ENCODE measurements at places on chromosomes 13 and 19.

DNA sequence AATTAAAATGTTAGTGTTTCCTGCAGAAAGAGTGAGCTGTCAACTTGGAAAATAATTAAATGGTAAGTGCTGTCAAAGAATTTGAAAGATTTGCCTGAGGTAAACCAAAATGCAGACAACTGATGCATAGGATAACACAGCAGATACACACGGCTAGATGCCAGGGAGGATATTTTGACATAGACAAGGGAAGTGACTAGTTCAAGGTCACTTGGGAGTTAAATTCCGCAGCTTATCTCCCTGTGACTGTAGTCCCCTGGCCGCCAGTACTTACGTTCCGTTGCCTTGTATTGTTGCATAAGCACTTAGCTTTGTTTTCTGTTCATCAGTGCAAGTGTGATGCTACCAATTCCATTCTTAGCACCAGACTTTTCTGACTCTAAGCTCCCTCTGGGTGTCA, 247.3 kb upstream of the MAB21L1 start:
- no peak for DNase-seq

DNA sequence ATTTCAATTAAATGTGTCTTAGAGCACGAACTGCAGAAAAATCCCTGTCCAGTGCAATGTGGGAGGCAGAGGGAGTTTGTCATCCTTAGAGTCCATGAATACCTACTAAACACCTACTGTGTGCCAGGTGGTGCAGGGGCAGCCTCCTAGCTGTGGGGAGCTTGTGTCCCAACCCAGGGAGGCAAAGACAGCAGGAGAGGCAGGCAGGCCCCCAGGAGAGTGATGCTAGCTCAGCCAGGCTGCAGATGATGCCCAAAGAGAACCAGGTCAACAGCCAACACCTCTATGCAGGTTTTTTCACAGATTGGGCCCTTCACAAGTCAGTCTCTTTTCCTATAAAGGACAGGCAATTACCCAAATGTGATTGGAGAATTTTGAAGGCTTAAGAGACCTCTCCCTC, 108.2 kb upstream of the UQCRFS1 start:
- DNase-seq: no peak

DNA sequence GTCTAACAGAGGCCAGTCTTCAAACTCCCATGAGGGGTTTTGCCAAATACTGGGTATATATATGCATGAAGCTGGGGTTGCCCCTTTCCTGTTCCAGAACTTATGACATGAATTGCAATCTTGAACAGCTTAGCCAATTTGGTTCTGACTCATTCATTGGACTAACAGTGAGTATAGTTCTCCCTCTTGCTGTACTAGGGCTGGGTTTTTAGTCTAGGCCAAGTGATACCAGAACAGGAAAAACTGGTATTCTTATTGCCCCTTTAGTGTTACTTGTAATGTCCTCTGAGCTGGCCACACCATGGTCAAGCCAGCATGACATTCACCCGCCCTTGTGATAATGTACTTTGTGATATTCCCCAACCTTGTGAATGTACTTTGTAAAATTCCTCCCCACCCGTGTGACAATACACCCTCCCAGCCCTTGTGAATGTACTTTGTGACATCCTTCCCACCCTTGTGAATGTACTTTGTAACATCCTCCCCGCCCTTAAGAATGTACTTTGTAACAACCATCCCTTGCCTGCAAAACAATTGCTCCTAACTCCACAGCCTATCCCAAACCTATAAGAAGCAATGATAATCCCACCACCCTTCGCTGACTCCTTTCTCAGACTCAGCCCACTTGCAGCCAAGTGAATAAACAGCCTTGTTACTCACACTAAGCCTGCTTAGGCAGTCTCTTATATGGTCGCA, 26.9 kb downstream of the ZNF846 start:
- DNase-seq: no peak

DNA sequence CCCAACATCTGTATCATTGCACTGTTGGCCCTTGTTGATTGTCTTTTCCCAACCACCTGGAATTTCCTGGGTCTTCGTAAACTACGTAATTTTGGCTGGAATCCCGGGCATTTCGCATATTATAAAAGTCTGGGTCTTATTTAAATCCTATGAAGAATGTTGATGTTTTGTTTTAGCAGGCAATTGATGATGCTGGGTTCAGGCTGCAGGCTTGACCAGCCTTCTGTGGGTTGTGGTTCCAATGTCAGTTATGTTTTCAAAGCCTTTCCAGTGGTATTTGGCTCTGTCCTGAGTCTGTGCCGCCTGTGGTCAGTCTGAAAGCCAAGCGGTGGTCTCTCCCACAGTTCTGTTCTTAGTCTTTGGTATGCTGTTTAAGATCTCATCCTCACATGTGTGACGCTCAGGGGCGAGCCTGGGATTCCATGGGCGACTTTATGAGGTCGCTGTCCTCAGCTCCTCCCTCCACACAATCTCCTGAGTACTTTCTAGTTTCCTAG, 12.4 kb downstream of the SLC35E1 start:
- no peak for DNase-seq

DNA sequence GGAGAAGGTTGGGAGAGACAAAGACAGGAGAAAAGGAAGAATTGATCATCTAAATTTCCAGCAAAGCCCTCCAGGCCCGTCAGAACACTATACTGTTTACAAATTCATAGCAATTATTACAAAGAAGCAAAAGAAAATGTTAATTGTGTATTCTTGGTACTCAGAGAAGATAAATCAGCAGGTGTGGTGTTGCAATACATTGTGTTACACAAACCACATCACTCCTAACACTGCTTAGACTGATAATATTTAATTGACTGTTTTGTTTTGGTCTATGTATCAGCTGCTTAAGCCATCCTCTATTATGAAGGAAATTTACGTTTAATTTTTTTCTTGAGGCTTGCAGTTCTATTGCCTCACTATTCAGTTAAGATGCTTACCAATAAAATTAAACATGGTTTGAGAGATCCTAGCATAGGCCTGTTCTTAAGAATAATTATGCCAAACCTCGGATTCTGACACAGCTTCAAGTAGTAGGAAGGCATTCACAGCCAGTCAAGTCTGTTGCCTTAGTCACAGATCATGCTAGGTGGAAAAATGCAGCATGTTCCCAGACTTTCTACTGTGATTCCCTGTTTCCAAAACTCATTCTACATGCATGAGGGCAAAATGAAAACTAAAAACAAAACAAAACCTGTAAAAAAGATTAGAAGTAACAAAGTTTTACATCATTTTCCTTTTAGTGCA, 129.2 kb downstream of the TBC1D4 start:
- DNase-seq: no peak

DNA sequence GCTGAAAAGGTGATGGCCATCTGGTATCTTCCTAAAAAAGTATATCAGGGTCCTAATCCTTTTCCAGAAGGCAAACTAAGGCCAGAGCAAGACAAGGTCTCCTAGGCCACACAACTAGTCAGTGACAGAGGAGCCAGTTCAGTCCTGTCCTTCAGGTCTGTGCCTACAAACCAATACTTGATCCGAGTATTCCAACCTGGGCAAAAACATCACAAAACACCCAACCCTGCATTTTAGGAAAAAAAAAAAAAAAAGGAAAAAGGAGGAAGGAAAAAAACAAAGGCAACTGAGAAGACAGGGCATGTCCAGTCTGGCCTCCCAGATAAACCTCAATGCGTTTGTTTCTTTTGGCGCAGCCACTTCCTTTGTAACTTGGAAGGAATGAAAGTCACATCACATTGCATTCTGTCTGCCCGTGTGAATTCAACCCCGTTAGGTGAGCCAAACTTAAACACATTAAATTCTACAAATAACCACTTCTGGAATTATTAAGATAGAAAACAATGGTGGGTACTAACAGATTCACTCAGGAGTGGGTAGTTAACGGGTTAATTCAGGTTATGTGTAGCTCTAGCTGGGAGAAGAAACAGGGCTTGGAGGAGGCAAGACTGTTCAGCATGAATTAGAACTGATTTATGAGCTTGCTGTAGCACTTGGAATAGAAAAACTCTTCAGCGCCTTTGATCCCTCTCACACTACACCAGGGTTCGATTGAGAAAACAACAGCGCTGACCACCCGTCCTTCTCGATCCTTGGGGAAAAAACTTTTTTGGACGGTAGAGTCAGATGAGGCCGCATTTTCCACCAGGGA, 43.0 kb upstream of the HNRNPA1L2 start:
- no peak for DNase-seq

GRCh38 chr13:103638706-103639105, 572.5 kb upstream of the SLC10A2 start:
- no peak for DNase-seq
